ENCODE measurements at places on chromosomes 7 and 10. TPM values are rescaled to one million over a fixed set of nuclear protein-coding genes. Genes with fewer than 3 reads are reported as not detected.

Gene CYP2E1
- total RNA-seq: 0.36 TPM

Gene SORCS1
- 15.2 TPM for total RNA-seq

Gene RAMP3
- not detected for total RNA-seq

Gene ACBD7
- total RNA-seq: 68.7 TPM

Gene SYT15
- total RNA-seq: 0.15 TPM

Gene ABCC2
- 0.26 TPM for total RNA-seq

Gene VWDE
- 9.8 TPM for total RNA-seq

Gene RBM20
- 0.28 TPM for total RNA-seq

Gene ODAD2
- total RNA-seq: 9.7 TPM

Gene CCNY
- 46.7 TPM for total RNA-seq

Gene GRM3
- total RNA-seq: 13.6 TPM

Gene DYDC1
- total RNA-seq: not detected

Gene SPOCK2
- total RNA-seq: 3.2 TPM

Gene NODAL
- total RNA-seq: not detected

Gene ASB10
- not detected for total RNA-seq

Gene WIPF3
- total RNA-seq: 5.2 TPM

Gene WNT8B
- 9.0 TPM for total RNA-seq

Gene ZNF503
- 8.3 TPM for total RNA-seq

Gene ST8SIA6
- total RNA-seq: 4.4 TPM

Gene ZNF777
- total RNA-seq: 11.7 TPM

Gene NOS3
- 1.3 TPM for total RNA-seq

Gene COMMD3
- total RNA-seq: 13.6 TPM

Gene AOAH
- total RNA-seq: 5.9 TPM

Gene SPDYE5
- not detected for total RNA-seq

Gene PLEKHS1
- not detected for total RNA-seq

Gene CNPY1
- total RNA-seq: not detected

Gene PRR15
- total RNA-seq: 0.77 TPM

Gene PRKRIP1
- total RNA-seq: 29.1 TPM

Gene ZNF107
- total RNA-seq: 9.1 TPM

Gene PNLIPRP1
- not detected for total RNA-seq

Gene SVOPL
- 0.09 TPM for total RNA-seq

Gene CREB3L2
- total RNA-seq: 10.7 TPM

Gene MSMB
- not detected for total RNA-seq

Gene CEP55
- total RNA-seq: 57.7 TPM

Gene ZNF488
- not detected for total RNA-seq

Gene HTR5A
- not detected for total RNA-seq

Gene CPA2
- 0.65 TPM for total RNA-seq

Gene LIPF
- total RNA-seq: not detected

Gene AKR1D1
- total RNA-seq: 0.28 TPM

Gene NKX1-2
- total RNA-seq: not detected

Gene LDB1
- total RNA-seq: 79.2 TPM

Gene LRGUK
- 1.4 TPM for total RNA-seq

Gene IRF5
- total RNA-seq: 0.28 TPM

Gene CLCN1
- not detected for total RNA-seq
